Kidney tubule cell (primary cell): ENCODE measurements at places on chromosomes 7 and 10.

GRCh38 chr7:108285778-108286177 is 155.6 kb upstream of the LAMB4 start:
- DNase-seq, result no peak

- peak; percentile 84 for DNase-seq
These were observed 83.7 kb upstream of the BET1 start for GRCh38 chr7:94087664-94088352.

GRCh38 chr7:730501-731439 is 3.7 kb upstream of the PRKAR1B start:
- no peak for DNase-seq

DNA sequence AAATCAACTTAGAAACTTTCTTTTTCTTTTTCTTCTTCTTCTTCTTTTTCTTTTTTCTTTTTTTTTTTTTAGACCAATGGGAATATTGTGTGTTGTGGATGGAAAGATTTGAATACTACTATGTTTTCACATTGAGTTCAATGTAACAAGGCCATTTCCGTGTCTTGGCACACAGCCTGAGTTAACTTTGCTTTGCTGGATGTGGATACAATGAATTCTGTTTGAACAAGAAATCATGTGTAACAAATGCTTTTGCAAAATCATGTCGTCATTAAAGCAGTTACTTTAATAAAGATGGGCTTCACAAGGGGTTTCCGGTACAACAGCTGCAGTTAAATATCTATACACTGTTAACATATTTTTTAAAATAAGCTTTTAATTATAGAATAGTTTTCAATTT is 13.5 kb upstream of the ENTPD1 start:
- DNase-seq, result peak; percentile 5

GRCh38 chr10:3712707-3713106 is 72.3 kb downstream of the KLF6 start:
- no peak for DNase-seq

GRCh38 chr10:116670706-116671105 is 50.0 kb downstream of the PNLIPRP2 start:
- DNase-seq, result no peak

DNA sequence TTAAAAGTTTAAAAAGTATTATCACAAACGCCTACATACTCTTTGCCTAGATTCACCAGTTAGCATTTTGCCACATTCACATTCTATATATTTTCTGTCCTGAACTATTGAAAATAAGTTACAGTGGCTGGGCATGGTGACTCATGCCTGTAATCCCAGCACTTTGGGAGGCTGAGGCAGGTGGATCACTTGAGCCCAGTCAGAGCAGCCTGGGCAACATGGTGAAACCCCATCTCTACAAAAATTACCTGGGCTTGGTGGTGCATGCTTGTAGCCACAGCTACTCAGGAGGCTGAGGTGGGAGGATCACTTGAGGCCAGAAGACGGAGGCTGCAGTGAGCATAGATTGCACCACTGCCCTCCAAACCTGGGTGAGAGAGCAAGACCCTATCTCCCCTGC is 5.3 kb downstream of the ARPC1A start:
- DNase-seq, result peak; percentile 43

GRCh38 chr10:106711313-106711906 is 453.1 kb downstream of the SORCS1 start:
- DNase-seq, result peak; percentile 53
